GM12891 (cell line): ENCODE measurements at places on chromosomes 16 and 17.

DNA sequence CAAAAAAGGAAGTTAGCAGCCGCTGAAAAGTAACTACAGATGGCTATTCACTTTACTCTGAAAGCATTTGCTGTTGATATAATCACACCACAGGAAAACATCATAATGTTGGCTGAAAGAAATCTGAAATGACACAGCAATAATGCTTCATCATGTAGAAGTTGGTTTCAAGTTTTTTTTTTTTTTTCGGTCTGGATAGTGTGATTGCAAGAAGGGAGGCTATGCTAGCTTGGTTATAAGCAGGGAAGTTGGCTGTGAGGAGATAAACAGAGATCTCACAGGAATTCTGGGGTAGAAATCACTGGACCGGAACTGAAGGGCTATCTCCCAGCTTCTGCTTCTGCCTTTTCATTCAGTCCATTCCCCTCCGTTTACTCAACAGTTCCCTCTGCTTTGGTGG, 57.9 kb downstream of the MYO1D start:
- DNase-seq = no peak

DNA sequence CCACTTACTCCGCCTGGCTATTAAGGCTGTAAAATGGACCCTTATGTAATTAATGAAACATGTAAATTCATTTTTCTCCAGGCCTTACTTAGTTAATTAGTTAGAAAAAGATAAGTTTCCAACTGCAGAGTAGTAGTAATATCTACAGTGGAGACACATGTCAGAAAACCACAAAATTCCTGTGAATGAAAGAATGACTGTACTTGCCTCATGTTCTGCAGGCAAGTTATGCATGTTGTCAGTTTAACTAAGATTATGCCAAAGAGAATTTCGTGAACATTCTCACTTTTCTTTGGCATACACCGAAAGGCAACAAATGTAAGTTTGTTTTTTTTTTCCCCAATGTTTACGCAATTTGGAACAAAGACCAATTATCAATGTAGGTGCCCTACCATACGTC, 16.8 kb upstream of the CCL1 start:
- DNase-seq = no peak

- DNase-seq = no peak
These were observed 158.3 kb upstream of the NOL11 start for GRCh38 chr17:67559381-67559966.

GRCh38 chr16:68423771-68424170, 24.5 kb downstream of the SMPD3 start:
- no peak for DNase-seq

DNA sequence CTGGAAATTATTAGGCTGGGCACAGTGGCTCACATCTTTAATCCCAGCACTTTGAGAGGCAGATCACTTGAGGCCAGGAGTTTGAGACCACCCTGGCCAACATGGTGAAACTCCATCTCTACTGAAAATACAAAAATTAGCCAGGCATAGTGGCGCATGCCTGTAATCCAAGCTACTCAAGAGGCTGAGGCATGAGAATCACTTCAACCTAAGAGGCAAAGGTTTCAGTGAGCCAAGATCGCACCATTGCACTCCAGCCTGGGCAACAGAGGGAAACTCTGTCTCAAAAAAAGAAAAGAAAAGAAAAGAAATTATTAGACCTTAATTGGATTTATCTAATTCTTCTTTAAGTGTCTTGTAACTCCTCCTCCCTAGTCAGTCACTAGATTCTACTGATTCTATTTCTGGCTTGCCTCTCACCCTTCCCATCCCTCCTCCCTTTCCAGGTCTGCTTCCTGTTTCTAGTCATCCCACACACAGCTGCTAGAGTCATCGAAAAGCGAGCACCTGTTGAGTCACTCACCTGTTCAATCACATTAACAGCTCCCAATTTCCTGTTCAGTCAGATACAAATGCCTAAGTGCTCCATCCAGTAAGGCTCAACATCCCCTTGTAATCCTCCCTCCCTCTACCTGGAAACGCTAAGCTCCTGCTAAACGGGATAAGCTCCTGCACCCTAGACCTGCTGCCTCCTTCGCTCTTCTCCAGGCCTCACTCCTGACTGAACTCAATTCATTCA, 34.6 kb downstream of the ERN1 start:
- no peak for DNase-seq

GRCh38 chr17:76250141-76250540, 9.8 kb upstream of the RNF157 start:
- DNase-seq = no peak

- no peak for DNase-seq
These were observed 23.7 kb downstream of the SRCIN1 start for GRCh38 chr17:38582069-38582468.

DNA sequence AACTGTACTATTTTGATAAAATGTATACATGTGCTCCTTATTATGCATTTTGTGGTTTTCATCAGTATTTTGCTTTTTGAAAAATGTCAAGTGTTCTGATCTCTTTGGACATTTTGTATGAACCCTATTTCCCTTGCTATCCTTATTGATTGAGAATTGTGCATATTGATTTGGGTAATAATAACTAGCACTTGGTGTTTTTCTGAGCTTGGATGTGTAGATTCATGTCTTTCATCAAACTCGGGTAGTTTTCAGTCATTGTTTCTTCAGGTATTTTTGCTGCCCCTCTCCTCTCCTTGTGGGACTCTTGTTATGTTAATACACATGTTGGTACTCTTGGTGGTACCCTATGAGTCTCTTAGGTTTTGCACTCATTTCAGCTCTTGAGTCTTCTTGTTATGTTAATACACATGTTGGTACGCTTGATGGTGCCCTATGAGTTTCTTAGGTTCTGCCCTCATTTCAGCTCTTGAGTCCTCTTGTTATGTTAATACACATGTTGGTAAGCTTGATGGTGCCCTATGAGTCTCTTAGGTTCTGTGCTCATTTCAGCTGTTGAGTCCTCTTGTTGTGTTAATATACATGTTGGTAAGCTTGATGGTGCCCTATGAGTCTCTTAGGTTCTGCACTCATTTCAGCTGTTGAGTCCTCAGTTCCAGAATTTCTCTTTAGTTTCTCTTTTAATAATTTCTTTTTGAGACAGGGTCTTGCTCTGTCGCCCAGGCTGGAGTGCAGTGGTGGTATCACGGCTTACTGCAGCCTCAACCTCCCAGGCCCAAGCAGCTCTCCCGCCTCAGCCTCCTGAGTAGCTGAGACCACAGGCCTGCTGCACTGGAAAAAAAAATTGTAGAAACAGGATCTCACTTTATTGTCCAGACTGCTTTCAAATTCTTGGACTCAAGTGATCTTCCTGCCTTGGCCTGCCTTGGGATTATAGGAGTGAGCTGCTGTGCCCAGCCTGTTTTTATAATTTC, 19.3 kb downstream of the ZNF750 start:
- no peak for DNase-seq

DNA sequence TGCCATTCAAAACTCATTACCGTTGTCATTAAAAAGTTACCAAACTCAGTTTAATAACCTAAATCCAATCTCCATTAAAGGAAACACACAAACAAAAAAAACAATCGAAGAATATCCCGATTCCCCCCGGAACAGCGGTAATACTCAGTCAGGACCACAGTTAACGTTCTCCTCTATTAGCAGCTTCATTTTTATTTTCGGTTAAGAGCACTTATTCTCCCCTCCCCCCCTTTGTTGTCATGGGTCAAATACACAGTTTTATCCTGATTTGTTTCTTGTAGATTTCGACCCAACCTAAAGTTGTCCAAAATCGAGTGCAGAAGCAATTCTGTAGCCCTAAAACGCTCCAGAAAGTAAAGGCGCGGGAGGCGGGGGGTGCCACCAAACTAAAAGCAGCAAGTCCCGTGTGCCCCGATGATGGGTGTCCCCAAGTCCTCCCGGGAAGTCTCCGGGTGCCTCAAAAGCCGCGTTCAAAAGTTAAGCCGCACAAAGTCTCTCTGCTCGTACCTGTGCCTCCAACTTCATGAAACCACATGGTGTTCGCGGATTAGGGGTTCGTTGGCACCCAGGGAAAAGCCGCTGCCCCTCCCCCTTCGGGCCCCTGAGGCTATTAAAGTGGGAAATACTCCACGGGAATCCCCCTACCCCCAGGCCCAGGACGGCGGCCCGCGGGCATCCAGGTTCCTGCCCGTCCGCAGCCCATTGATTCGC, 996 bp downstream of the SUMO2 start:
- no peak for DNase-seq

- DNase-seq = no peak
These were observed 22.0 kb upstream of the NSMCE1 start for GRCh38 chr16:27290562-27290961.

- DNase-seq = no peak
These were observed 369.1 kb downstream of the CPPED1 start for GRCh38 chr16:12434567-12434966.

GRCh38 chr16:23016368-23016767, 132.9 kb downstream of the USP31 start:
- DNase-seq = no peak

- no peak for DNase-seq
These were observed 65.8 kb downstream of the SNX11 start for GRCh38 chr17:48173191-48173984.

DNA sequence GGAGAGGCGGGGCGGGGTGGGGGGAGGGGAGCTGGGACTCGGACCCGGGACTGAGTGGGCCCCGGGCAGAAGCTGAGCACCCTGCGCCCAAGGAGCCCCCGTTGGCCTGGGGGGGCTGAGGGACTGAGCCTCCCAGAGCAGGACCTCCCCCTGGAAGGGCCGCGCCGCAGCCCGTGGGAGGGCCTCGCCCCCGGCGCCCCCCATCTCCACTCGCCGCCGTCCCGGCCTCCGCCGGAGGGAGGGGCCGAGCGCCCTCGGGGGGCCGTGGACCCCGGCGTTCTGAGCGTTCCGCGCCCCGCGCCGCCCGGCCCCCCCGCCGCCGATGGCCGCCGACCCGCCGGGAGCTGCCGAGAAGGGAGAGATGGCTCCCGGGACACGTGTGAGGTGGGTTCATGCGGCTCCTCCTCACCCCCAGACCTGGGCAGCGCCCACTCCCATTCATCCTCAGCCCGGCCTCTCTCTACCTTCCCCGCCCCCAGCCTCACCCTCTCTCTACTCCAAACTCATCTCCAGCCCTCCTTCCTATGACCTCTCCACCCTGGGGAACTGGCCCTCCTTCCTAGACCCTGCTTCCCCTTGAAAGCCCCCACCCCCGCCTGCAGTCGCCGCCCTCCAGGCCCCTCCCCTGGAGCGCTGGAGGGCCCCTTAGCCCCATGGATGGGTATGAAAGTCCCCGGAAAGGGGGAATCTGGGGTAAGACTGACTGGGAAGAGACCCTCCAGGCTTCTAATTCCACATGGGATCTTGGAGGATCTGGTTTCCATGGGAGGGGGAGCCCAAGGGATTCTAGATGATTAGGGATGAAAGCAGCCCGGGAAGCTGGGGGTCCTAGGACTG, 922 bp downstream of the FBXL19 start:
- no peak for DNase-seq

DNA sequence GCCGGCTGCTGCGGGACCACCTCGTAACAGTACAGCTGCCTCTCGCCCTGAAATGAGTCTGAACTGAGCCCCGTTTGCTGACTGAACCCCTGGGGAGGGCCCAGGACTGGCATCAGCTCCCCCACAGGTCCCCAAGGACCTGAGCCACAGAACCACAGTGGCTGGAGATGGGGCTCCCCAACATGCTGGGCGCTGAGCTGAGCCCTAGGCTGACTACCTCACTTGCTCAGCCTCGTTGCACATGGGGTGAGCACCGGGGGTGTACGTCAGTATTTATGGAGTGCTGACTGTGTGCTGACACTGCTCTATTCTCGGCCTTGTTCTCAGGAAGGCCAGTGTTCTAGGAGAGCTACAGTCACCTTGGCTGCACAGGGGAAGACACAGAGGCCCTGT, 6.6 kb upstream of the VASN start:
- no peak for DNase-seq

- DNase-seq = no peak
These were observed 79.0 kb downstream of the NFAT5 start for GRCh38 chr16:69644790-69645189.

DNA sequence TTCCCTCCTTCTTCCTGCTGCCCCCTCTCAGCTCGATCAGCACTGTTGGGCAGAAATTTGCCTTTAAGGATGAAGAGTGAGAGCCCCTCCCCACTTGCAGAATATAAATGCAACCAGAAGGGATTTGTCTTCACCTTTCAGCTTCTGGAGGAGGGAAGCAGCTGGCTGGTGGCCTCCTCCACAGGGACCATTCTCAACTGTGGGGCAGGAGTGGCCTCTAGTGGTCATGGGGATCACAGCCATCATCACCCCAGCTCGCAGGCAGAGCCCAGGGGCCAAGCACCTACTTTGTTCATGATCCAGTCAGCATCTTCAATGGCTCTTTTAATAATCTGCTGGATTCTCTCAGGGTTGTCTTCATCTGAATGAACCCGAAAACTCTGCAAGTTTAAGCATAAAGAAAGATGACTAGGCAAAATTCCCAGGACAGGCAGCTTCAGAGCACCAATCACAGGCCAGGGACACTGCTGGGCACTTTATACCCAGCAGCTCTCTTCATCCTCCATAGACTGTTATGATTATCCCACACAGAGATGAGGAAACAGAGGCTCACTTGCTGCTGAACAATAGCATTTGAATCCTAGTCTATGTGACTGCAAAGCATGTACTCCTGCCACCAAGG, 13.1 kb downstream of the LYRM9 start:
- peak; percentile 73 for DNase-seq

DNA sequence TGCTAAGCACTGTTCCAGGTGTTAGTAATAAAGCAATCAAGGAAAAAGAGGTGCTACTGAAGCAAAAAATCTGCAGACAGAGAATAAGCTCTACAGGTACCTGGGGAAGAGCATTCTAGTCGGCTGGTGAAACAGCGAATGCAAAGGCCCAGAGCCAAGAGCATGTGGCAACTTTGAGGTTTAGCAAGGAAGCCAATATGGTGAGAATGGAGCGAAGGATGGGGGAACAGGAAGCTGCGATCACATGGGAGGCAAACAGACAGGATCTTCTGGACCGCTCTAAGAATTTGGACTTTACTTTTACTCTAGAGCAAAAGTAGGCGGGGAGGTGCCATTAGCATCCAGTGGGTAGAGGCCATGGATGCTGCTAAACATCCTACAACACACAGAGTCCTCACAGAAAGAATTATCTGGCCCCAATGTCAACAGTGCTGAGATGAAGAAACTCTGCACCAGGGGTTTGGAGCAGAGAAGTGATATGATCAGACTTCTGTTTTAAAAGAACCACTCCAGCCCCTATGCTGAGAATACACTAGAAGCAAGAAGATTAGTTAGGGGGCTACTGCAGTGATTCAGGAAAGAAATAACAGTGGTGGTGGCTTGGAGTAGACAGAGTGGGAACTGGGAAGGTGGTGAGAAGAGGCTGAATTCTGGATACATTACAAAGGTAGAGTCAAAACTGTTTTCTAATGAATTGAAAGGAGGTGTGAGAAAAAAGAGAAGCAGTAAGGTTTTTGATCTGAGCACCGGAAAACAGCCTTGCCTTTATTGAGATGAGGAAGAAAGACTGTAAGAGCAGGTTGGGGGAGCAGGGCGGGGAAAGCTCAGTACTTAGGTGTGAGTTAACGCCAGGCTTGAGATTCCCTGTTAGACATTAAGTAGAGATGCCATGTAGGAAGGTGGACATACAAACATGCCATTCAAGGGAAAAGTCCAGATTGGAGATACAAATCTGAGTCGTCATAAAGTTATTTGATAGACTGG, 11.0 kb downstream of the EFTUD2 start:
- no peak for DNase-seq
